Stimulated activated CD4-positive, alpha-beta T cell treated with anti-CD3 and anti-CD28 coated beads, Interleukin-4, amount 100 ng/mL, for 1 hour (primary cell): ENCODE measurements at places on chromosomes 11 and 22.

- peak; percentile 61 for DNase-seq
Measured at GRCh38 chr11:62611705-62612365, 740 bp downstream of the EML3 start.

- DNase-seq, result no peak
Measured at GRCh38 chr11:7492253-7492652, 6.9 kb downstream of the OLFML1 start.

DNA sequence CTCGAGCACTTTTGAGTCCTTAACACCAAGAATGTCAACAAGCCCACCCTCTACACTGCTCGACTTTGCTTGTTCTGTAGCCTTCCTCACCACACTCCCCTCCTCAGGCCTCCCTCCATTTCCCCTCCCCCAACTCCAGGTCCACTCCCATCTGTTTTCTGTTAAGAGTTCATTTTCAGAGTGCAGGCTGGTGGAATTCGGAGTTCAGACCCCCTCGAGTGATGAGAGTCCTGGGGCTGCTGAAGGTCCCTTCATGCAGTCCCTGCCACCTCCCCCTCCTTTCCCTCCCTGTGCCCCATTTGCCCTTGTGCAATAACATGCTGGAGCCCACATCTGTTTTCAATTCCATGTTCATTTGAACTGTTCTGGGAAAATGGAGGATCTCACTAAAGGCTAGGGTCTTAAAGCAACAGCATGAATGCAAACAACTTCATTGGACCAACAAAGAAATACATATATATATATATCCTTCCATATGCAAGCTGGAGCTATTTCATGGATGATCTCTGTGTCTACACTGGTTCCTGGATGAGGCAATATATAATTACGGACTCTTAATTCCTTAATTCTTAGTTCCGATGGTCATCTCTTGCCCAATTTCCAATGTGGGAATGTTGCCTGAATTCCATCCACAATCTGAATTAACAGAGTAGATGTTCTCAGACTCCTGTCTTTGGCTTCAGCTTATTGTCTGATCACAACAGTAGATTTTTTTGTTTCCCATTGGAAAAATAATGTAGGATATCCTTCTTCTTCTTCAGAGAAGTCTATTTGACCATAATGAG lies 340.4 kb downstream of the ETS1 start:
- no peak for DNase-seq

- no peak for DNase-seq
Measured at GRCh38 chr11:68051191-68052136, 12.6 kb downstream of the TCIRG1 start.

DNA sequence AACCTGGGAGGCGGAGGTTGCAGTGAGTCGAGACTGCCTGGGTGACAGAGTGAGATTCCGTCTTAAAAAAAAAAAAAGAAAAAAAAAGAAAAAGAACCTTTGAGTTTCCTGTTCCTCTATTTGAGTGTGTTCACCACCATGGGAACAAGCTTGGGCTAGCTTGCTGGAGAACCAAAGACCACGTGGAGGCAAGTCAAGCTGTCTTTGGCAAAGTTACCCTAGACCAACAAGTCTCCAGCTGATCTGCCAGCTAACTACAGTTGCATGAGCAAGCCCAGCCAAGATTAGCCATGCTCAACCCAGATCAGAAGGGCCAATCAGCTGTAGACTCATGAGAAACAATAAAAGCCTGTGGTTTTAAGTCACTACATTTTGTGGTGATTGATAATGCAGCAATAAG lies 29.7 kb downstream of the SLN start:
- DNase-seq, result no peak

- no peak for DNase-seq
Measured at GRCh38 chr11:12876988-12877387, 132.1 kb upstream of the RASSF10 start.

DNA sequence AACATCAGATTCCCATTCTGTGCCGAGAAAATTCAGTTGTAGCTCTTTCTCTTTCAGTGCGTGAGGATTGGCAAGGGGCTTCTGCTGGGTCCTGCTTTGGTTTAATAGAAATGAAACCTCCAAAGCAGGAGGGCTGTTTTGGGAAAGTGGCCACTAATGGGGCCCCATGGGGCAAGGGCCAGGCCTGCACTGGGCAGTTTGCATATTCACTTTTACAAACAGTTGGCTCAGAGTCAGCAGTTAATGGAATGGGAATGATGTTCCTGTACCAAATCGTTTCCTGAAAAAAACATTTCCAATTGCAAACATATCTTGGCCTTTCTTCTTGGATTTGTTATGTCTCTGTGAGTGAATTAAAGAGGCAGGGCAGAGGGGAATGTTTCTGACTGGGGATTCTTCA lies 92.1 kb downstream of the PARVA start:
- DNase-seq, result no peak

DNA sequence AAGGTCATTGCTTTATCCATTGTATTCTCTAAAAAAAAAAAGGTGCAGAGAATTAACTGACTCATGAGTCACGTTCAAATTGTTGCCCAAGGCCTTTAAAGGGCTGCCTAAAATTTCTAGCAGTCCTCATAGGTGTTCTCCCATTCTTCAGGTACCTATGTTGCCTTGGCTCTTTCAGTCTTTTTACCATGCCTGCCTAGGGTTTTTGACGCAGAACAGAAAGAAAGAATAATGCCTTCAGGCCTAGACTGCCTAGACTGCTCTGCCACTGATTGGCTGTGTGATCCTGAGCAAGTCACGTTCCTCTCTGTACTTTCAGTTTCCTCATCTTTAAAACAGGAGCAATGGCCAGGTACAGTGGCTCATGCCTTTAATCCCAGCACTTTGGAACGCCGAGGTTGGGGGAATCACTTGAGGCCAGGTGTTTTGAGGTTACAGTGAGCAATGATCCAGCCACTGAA lies 21.5 kb downstream of the CTSC start:
- DNase-seq, result no peak

GRCh38 chr11:64900263-64900678 lies 16.7 kb downstream of the ATG2A start:
- peak; percentile 60 for DNase-seq

DNA sequence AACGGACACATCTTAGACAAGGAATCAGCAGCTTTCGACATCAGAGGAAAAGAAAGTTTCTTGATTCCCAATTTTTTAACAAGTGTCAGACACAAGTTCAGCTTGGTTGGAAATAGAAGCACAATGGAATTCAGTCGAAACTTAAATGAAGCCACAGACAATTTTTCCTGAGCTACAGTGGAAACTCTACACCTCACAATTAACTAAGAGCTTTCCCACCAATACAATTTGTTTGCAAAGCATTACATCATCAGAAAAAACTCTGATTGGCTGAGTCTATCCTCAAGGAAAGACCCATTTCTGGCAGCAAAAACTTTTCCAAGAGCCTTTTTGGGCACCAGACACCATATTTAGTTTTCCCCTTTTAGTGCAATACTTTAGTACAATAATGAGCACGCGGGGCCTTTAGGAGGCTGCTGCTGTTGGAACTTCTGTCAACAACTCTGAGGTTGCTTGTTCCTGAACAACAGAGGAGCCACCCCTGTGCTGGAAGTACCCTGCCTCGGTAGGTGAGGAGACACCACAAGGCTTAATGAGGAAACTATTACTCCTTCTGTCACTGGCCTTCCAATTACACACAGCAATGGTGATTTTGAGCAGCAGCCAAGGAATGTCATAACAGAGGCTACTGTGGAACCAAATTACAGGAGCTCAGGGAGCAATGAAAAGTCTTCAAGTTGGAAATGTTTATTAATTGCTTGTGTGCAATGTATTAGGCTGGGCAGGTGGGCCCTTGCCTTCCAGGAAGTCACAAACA lies 61.9 kb upstream of the BARX2 start:
- DNase-seq, result no peak

GRCh38 chr11:64556044-64556720 lies 34.8 kb upstream of the SLC22A12 start:
- DNase-seq, result no peak

GRCh38 chr11:18392434-18393321 lies 1.7 kb upstream of the LDHA start:
- DNase-seq, result no peak

DNA sequence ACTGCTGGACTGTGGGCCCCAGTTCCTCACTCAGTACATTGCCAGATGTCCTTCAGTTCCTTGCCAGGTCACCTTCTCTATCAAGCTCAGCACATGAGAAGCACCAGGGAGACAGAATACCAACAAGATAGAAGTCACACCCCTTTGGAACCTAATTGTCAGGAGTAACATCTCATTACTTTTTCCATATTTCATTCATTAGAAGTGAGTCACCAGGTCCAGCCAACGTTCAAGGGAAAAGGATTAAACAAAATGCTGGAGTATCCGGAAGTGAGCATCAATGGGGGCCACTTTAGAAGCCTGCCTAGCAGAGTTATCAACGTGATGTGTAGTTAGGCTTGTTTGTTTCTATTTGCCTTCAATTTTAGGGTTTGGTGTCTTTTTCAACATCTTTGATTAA lies 569.3 kb downstream of the MIAT start:
- DNase-seq, result no peak

DNA sequence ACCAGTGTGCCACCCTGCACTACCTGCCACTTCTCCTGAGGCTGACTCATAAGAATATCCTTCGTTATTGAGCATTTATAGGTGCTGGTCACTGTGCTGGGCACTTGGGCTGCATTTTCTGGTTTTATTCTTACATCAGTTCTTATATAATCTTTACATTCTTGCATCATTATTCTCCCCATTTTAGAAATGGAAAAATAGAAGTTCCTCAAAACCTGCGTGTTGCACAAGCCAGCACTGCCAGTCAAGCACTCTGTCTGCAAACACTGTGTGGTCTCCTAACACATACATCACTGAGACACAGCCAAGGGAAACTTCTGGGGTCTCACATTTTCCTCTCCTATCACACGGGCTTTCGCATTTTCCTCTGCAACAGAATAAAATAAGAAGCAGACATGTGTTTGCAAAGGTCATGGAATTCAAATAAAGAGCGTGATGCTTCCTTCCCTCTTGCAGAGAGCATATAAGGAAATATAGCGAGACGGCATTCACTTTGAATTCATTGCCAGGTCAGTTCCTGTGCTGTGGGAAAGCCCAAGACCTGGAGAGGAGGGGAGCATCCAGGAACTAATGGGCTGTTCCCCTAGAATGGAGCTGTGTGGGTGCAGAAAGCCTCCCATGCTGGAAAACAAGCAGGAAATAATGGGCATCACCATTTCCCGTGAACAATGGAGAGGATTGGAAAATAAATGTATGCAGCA lies 73.9 kb upstream of the SEZ6L start:
- no peak for DNase-seq

DNA sequence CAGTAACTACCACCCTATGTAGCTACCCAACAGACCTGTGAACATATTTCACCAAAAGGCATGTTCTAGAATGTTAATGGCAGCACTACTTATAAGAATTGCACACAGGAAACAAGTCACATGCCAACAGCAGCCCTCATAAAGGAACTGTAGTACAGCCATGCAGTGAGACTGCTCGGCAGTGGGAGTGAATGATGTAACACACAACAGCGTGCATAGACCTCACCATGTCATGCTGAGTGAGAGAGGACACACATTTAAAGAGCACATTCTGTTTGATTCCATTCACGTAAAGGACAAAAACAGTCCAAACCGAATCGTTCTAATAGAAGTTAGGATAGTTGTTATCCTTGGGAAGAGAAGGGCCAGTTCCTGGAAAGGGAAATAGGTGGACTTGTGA lies 27.2 kb upstream of the KIRREL3 start:
- no peak for DNase-seq

GRCh38 chr11:71977743-71978418 lies 20.8 kb upstream of the IL18BP start:
- DNase-seq, result peak; percentile 29

GRCh38 chr11:9091044-9091922 lies at the start of gene SCUBE2:
SCUBE2 (minus strand) TSS chr11:9091599; CDS start chr11:9091528, 71 bp downstream.
- DNase-seq, result no peak

DNA sequence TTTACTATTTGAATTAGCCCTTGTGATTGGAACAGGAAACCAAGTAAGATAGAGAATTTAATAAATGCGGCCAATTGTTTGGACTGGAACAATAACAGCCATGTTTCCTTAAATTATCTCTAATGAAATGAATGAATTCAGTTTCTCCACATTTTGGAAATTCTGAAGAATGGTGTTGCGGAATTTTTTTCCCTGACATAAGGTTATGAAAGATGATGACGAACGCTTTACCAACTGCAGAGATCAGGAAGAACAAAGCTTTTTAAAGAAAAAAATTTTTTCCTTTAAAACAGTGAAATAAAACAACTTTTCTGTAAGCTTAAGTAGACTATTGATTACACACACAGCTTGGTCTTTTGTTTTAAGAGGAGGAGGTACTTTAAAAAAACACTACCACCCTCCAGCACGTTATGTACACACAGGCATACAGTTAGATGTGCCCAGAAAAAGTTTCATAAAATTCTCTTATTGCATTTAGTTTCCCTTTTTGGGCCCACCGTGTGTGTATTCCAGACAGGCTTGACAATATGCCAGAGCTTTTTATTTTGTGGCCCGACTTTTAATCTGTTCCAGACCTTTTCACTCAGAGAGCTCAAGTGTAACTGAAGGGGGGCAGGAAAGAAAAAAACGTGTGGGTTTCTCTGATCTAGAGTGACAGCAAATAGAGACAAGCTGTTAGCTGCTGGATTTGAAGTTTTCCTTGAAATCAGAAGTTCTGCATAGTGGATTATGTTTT lies 77.3 kb downstream of the YAP1 start:
- no peak for DNase-seq

GRCh38 chr11:66715346-66716085 lies 13.5 kb downstream of the SPTBN2 start:
- DNase-seq, result no peak

- no peak for DNase-seq
Measured at GRCh38 chr11:46339816-46340215, 7.4 kb upstream of the DGKZ start.

DNA sequence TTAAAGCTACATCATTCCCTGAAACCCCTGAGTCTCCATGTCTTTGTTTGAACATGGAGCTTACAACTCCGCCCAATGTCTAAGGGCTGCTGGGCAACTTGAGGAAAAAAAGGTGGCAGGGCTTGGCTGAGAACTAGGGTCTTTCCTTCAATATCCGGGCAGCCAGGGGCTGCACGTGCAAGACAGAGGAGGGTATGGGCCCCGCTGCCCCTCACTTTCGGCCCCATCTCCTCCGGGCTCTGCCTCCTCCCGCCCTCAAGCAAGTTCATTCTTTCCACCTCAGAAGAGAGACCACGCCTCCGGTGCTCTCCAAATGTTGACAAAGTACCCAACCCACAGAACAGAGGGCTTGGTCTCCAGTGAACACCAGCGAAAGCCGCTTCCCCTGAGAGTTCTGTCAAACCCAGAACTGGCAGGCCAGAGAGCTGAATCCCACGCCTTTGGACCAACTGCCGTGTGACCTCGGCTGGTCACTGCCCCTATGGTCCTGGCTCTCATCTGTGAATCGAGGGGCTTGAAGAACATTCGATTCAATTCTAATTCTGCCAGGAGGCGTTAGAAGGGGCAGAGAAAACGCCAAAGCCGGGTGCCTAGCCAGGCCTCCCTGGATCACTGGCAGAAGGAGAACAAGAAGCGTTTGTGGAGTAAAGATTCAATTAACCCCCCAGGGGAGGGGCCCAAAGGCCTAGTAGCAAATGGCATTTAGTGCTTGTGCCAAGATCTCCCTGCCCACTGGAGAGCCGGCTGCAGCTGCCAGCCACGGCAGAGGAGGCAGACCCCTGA lies 7.3 kb downstream of the PDGFB start:
- peak; percentile 40 for DNase-seq
